ENCODE measurements at places on chromosomes 2 and 18.

DNA sequence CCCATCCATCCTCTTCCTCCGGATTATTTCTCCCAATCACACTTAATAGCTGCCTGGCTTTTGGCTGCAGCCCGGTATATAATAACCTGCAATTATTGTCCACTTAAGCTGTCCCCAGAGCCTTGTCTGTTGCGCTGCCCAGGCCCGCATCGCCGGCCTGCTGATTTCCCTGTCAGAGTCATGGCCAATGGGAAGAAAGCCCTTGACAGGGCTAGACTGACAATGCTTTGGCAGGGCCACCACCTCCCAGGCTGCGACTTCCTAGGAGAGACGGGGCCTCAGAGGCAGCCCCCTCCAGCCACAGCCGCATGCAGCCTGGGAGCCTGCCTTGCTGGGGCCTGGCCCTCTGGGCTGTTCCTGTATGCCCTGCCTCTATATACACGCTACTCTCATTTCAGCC, 10.0 kb upstream of the CELF4 start:
- DNase-seq = no peak

DNA sequence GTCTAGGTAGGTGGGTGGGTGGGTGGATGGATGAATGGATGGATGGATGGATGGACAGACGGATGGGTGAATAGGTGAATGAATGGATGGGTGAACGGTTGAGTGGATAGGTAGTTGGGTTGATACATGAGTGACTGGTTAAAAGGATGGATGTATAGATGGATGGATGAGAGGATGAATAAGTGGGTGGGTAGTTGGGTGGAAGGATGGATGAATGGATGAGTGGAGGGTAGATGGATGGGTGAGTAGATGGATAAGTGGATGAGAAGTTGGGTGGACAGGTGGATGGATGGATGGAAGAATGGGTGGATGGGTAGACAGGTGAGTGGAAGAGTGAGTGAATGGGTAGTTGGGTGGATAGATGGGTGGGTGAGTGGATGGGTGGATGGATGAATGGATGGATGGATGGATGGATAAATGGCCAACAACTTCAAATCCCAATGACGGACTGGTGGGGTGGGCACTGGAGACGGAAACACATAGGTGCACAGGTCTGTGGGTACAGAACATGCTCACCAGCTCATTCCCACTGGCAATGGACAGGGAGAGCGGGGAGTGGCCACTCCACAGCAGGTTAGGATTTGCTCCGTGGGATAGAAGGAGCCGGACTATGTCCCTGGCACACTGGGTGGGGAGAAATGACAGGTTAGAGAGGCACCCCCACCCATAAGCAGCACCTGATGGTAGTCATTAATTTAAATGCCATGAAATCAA, 48.8 kb downstream of the ANKMY1 start:
- no peak for DNase-seq

DNA sequence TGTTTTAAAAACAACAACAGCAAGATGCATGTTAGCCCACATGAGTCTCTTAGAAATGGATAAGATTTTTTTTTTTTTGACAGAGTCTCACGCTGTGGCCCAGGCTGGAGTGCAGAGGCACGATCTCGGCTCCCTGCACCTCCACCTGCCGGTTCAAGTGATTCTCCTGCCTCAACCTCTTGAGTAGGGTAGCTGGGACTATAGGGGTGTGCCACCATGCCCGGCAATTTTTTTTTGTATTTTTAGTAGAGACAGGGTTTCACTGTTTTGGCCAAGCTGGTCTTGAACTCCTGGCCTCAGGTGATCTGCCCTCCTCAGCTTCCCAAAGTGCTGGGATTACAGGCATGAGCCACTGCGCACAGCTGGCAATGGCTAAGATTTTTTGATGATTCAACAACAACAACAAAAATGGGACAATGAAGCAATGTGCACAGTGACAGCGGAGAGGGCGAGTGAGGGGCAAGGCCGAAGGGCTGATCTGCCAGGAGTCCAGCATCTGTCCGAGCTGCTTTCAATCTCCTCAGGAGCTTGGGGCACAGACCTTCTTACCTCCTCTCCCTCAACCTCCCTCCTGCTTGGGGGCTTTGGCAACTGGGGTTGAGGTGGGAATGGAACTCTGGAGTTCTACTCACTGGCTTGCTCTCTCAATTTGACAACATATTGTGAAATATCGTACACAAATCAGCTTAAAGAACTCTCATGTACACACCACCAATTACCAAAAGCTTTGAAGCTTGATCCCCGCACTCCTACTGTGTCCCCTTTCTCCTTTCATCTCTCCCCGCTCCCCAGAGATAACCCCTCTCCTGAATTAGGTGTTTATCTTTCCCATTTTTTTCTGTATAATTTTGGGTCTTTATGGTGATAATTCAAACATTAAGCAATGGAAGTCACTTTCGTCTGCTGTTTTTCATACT, 3.4 kb downstream of the ABCG8 start:
- DNase-seq = no peak

DNA sequence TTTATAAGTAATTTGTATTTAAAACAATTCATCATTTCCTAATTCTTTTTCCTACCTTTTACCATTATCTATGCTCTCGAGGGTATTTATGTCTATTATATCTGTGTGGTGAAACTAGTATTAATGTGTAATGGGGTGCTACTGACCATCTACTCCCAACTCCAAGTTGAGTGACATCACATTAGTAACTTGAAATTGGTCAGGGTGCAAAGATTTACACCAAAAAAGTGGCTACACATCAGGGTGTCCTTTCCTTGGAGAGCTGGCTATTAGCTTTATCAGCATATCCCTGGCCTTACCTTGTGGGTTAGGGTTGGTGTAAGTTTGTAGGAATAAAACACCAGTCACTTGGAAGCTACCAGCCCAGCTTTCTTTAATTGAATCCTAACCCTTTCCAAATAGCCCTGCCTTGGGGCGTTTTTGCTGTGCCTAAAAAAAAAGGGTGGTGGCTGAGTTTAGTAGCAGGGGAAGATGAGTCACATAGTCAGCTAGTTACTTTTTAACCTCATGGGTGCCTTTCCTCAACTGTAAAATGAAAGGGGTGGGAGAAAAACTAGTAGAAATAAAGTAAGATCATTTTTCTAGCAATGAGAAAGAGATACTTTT, 14.0 kb downstream of the ANXA4 start:
- peak; percentile 21 for DNase-seq

GRCh38 chr18:3655254-3656050, 205.5 kb downstream of the TGIF1 start:
- DNase-seq = no peak

- DNase-seq = peak; percentile 54
Observed at GRCh38 chr2:96116879-96117533, 635 bp upstream of the ADRA2B start.

- no peak for DNase-seq
Observed at GRCh38 chr2:144170179-144170578, 349.7 kb downstream of the ZEB2 start.

GRCh38 chr2:12284487-12284886, 432.2 kb upstream of the TRIB2 start:
- DNase-seq = no peak

DNA sequence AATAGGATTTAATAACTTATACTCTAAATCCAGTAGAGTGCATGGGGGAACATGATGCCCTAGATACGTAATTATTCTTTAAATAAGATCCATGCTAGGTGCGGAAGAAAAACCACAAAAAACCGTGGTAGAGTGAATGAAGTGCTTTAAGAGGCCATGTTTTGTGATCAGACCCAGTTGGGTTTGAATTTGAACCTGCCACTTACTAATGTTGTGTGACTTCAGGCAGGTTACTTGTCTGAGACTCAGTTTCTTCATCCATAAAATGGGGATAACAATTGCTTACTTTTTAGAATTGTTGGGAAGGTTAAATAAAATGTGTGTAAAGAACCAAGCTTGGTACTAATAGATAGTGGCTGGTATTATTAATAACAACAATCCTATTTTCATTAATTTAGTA, 17.2 kb downstream of the MIB1 start:
- DNase-seq = no peak

DNA sequence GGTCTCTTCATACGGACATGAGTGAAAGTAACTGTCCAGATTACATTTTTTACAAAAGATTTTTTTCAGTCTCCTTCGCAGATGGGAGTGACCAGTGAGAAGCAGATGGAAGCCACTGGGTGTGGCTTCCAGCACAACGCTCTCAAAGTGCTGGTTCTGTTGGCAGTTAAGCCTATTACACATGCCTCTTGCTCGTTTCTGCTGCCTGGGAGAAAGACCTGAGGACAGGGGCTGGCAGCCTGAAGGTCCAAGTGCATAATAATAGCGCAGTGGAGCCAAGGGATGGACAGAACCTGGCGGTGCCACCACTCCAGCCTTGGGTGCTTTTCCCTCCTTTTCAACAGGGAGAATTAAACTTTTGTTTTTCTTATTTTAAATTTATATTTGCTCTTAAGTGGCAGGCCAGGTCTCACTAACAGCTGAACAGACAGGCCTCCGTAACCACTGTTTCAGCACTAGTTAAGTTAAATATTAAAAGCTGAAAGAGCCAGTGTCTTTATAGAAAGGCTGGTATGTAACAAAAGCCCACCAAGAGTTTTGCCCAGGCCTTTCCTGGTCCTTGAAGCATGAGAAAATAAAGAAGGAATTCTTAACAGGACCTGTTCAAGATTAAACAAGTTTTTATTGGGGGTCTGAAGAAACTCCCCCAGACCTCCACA, 1.2 kb upstream of the SKA1 start:
- no peak for DNase-seq

All from CD4-positive, alpha-beta T cell treated with Interleukin-2 at 100 ng/mL for 4 hours (primary cell).